ENCODE measurements at places on chromosomes 2 and 18. TPM values are rescaled to one million over a fixed set of nuclear protein-coding genes. Genes with fewer than 3 reads are reported as not detected.

Gene CYP1B1
- 1.3 TPM for polyA plus RNA-seq

Gene RESP18
- polyA plus RNA-seq: not detected

Gene SLC4A5
- polyA plus RNA-seq: 0.37 TPM

Gene CDH20
- polyA plus RNA-seq: 10.3 TPM

Gene CYTIP
- polyA plus RNA-seq: 0.76 TPM

Gene REG3A
- polyA plus RNA-seq: not detected

Gene CTAGE1
- not detected for polyA plus RNA-seq

Gene POTEE
- not detected for polyA plus RNA-seq

Gene MRPL53
- polyA plus RNA-seq: 88.8 TPM

Gene UGT1A4
- not detected for polyA plus RNA-seq

DNA sequence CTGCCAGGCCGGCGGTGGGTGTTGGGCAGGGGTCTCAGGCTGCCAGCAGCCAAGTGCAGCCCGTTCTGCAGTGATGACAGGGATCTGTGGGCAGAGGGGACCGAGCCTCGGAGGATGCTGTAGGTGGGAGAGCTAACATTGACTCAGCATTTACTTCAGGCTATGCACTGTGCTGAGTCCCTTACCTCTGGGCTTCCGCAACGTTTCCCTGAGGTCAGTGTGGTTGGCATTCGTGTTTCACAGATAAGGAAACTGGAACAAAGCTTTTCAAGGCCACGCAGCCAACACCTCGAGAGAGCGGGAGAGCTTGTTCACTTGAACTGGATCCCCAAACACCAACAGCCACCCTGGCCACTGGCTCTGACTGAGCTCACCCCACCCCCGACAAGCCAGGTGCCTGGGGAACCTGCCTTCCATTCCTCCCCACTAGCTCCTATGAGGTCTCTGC is 839 bp upstream of the GPR148 start:
- DNase-seq: no peak

DNA sequence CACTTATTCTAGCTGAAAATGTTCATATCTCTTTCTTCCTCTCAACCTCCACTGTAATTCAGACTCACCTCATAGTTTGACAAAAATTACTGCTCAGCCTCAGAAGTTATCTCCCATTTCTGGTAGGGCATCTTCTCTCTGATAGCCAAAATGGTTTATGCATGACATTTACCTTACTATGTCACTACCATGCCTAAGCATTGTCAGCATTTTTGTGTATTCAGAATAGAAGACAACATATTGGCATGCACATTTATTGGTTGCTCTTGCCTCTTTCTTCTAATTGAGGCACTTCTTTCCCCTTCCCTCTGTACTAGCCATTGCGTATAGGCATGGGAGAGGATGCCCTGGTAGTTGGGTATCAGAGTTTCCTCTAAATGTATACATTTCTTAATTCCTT is 406.1 kb upstream of the DCC start:
- DNase-seq: no peak

GRCh38 chr2:66683599-66683998 is 248.7 kb downstream of the MEIS1 start:
- DNase-seq: no peak

GRCh38 chr2:3217646-3218045 is 160.0 kb downstream of the EIPR1 start:
- no peak for DNase-seq
